EH (cell line): ENCODE measurements at places on chromosomes 5 and 9.
A peak's percentile ranks its signal among the peaks of the same experiment; 100 is the strongest.

DNA sequence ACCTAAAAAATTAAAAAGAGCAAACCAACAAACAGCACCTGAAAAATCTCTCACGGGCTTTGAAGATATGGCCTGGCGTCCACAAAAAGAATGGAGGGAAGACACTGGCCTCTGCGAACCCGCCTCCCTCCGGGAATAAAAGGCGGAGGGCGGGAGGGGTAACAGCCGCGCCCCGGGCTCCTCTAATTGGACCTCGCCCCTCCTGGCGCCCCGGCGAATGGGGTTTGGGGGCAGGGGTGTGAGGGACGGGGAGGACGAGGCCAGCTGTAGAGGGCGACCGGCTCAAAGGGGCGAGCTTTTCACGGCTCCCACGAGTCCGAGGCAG lies 753 bp downstream of the FANCC start:
- peak; percentile 72 for DNase-seq

- DNase-seq = peak; percentile 71
Observed at GRCh38 chr9:34559624-34560455, 29.7 kb downstream of the CNTFR start.

GRCh38 chr9:134730761-134731496 lies 89.3 kb downstream of the COL5A1 start:
- no peak for DNase-seq

DNA sequence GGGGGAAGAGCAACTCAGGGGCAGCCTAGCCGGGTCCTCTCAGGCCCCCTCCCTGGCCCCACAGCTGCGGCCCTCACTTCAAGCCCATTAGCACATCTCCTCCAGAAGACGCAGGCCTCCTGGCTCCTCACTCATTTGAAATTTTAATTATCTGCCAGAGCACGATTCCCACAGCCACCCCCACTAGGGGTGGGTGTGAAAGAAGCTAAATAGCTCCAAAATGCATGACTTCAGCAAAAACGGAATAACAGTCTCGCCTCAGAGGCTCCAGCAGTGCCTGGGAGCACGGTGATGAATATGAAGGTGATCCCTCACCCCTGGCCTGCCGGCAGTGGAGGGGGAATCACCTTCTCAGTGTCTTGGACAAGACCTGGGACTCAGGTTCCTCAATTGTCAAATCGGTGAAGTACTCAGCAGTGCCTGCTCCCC lies 61.1 kb upstream of the HRH2 start:
- DNase-seq = no peak

GRCh38 chr5:1998348-1998669 lies 115.6 kb upstream of the IRX4 start:
- DNase-seq = no peak

GRCh38 chr5:43422143-43422542 lies 10.0 kb upstream of the CCL28 start:
- peak; percentile 50 for DNase-seq

DNA sequence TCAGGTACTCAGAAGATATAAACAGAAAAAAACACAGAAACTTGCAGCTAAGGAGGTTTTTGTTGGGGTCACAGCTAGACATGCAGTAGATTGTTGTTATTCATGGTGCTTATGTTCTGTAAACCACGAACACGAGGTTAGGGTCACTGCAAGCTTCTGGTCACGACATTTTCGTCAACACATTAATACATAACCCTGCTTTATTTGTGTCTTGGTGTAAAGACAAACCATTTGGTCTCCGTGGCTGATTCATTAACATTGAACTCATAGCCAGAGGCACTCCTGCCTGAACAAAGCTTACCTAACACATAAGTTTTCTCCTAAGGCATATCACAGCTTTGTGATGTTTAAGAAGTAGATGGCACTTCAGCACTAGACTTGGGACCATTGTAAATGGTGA lies 16.9 kb downstream of the TEK start:
- DNase-seq = peak; percentile 2

GRCh38 chr9:89536145-89536574 lies 38.2 kb upstream of the SEMA4D start:
- no peak for DNase-seq

- no peak for DNase-seq
Observed at GRCh38 chr9:130327781-130328348, 62.3 kb downstream of the HMCN2 start.

DNA sequence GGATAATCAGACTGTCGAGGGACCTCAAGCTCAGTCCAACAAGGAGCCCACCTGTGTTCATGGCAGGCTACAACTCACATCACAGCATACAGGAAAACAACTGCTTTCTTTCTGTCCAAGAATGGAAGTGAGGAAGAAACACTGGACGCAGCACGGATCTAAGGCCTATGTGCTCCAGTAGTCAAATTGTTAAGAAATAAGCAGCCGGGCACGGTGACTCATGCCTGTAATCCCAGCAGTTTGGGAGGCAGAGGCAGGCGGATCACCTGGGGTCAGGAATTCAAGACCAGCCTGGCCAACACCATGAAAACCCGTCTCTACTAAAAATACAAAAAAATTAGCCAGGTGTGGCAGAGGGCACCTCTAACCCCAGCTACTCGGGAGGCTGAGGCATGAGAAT lies 427.8 kb downstream of the BNC2 start:
- peak; percentile 50 for DNase-seq

DNA sequence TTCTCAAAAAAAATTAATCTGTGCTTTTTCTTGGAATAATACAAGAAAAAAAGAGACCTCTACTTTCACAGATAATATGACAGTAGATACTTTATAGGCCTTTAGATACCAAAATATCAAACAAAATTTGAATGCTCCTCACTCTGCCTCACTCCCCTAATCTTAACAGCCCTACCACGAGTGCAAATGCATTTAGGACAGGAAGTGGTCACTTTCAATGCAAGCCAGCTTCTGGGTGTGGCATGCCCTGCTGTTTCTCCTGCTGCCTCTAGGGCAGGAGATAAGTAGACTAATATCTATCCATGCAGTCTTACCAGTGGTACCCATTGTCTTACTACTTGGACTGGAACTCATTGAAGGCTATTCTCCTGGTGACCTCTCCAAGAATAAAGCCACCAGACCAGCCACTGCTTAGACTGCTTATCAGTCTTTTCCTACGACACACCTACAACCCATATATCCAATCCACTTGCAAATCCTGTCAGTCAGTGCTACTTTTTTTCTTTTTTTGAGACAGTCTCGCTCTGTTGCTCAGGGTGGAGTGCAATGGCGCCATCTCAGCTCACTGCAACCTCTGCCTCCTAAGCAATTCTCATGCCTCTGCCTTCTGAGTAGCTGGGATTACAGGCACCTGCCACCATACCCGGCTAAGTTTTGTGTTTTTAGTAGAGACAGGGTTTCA lies 23.0 kb downstream of the FRRS1L start:
- DNase-seq = peak; percentile 53

DNA sequence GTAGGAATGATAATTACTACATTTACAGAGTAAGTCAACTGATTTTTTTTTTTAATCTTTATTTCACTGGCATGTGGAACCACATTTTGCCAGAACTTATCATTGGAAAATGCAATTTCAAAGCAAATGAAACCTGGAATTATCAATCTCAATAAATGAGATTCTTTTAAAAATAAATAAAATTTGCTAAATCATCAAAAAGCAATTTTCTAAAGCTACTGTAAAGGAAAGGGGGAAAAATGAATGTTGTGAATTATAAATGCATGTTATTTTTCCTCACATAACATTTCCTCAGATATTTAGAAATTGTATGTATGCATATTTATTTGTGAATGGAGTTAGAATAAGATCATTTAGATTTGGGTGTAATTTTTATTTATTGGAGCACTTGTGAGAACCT lies 89.9 kb upstream of the GRHPR start:
- DNase-seq = no peak
